ENCODE measurements at places on chromosomes 16 and 17. TPM values are rescaled to one million over a fixed set of nuclear protein-coding genes. Genes with fewer than 3 reads are reported as not detected.
A peak's percentile ranks its signal among the peaks of the same experiment; 100 is the strongest.

The KRT32 gene
- total RNA-seq, result not detected

- no peak for DNase-seq
Observed at GRCh38 chr16:79404571-79404970, 196.0 kb downstream of the MAF start.

- DNase-seq, result peak; percentile 99
Observed at GRCh38 chr17:39623356-39623950, 3.3 kb upstream of the PPP1R1B start.

- no peak for DNase-seq
Observed at GRCh38 chr17:1783834-1784611, 22.2 kb downstream of the SERPINF1 start.

GRCh38 chr17:64107500-64108236 is 22.3 kb downstream of the ERN1 start:
- no peak for DNase-seq

The TEKT5 gene
- total RNA-seq, result not detected

The SLC5A11 gene
- total RNA-seq, result 0.36 TPM

GRCh38 chr16:49556606-49557446 is 183.2 kb downstream of the C16orf78 start:
- DNase-seq, result peak; percentile 75

DNA sequence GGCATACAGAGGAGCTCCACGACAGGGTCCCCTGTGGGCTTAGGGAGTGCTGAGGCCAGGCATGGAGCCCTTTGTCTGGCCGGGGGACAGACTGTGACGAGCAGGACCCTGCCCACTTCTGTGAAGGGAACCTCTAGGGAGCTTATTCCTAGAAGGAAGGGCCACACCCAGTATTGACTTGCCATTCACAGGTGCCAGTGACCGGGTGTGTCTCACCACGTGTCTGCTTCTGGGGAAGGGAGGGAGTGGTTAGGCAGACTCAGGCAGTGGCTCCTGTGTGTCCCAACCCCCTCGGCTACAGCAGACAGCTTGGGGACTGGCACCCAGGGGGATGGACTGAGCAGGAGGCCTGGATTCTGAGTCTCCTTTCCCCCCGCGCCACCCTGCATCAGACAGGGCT is 57.2 kb downstream of the SOCS1 start:
- no peak for DNase-seq

The PRR35 gene
- total RNA-seq, result 0.50 TPM

The KRT31 gene
- total RNA-seq, result not detected

The PRDM7 gene
- not detected for total RNA-seq

- no peak for DNase-seq
Observed at GRCh38 chr17:64778240-64779097, 116.4 kb upstream of the SMURF2 start.

The TMEM235 gene
- not detected for total RNA-seq

The WBP2 gene
- 61.8 TPM for total RNA-seq

DNA sequence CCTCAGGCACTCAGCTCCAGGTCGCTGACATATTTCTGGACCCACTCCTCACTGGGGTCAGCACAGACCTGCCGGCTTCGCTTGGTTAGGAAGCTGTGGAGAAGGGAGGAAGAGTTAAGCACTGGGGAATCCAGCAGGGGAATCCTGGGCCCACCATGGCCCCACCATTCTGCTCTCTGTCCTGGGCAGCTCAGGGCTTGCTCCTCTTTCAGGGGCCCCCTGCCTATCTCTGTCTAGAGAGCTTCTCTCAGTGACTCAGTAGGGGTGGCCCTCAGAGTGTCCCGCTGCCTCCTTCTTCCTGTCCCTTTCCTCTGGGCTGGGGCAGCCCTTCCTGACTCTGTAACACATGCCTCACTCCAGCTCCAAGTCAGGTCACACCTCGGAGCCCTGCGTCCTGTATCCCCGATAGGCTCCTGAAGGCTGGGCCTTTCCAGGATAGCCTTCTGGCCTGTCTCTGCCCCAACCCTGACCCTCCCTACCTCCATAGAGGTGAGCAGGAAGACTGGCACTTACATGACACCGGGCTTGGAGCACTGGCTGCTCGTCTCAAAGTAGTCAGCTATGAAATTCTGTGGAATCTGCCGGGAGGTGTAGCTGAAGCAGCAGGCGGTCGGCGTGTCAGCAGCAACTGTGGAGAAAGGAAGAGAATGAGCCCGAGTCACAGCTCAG is 1.1 kb downstream of the CCL3 start:
- no peak for DNase-seq

Data from H1 (cell line).